ENCODE measurements at places on chromosomes 6 and 20.

DNA sequence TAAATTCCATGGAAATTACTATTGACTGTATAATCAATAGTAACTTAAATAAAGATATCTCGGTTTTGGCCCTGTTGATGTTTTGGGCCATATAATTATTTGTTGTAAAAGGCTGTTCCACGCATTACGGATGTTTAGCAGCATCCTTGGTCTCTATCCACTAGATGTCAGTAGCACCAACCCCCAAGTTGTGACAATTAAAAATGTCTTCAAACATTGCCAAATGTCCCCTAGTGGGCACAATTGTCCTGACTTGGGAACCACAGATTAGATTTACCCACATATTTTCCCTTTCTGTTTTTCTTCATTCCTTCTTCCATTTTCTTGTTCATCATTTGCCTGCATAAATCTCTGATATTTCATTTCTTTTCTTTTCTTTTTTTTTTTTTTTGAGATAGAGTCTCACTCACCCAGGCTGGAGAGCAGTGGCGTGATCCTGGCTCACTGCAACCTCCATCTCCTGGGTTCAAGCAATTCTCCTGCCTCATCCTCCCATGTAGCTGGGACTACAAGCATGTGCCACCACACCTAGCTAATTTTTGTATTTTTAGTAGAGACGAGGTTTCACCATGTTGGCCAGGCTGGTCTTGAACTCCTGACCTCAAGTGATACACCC, 13.6 kb upstream of the WFDC8 start:
- no peak for DNase-seq

DNA sequence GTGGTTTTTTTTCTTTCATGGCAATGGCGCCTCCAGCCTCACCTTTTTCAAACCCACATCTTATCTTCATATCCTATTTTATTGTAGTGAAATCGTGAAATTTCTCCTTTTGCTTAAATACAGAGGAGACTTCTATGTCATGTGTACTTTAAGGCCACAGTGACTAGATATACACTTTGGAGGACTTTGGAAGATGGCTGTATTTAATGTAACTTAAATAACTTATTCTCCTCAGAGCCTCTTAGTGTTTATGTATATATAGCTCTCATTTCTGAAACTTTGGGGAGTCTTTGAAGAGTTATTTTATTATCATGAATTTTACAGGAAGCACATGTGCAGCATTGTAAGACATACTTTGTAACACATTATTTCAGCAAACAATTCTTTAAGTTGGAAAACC, 968 bp downstream of the LAMA2 start:
- no peak for DNase-seq

GRCh38 chr20:49262444-49262843, 15.4 kb downstream of the ZNFX1 start:
- no peak for DNase-seq

DNA sequence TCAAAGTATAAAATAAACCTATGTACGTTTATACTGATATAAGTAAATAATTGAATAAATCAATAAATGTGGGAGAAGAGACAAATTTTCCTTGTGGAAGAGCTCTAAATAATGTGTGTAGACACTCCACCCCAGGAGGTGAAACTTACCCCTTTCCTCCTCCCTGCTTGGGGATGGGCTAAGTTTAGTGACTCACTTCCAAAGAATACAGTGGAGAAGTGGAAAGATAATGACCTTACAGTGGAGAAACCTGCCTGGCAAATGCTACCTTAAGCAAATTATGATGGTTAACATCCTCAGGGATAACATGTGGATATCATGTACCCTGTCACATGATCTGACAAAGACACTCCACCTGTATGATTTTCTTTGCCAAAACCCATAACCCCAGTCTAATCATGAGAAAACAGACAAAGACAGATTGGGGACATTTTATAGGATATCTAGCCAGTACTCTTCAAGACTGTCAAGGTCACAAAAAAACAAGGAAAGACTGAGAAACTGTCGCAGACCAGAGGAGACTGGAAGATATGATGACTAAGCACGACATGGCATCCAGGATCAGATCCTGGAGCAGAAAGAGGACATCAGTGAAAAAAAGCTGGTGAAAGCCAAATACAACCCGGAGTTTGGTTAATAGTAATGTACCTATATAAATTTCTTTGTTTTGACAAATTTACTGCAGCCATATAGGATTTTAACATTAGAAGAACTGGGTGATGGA, 195.5 kb upstream of the PRDM1 start:
- no peak for DNase-seq

DNA sequence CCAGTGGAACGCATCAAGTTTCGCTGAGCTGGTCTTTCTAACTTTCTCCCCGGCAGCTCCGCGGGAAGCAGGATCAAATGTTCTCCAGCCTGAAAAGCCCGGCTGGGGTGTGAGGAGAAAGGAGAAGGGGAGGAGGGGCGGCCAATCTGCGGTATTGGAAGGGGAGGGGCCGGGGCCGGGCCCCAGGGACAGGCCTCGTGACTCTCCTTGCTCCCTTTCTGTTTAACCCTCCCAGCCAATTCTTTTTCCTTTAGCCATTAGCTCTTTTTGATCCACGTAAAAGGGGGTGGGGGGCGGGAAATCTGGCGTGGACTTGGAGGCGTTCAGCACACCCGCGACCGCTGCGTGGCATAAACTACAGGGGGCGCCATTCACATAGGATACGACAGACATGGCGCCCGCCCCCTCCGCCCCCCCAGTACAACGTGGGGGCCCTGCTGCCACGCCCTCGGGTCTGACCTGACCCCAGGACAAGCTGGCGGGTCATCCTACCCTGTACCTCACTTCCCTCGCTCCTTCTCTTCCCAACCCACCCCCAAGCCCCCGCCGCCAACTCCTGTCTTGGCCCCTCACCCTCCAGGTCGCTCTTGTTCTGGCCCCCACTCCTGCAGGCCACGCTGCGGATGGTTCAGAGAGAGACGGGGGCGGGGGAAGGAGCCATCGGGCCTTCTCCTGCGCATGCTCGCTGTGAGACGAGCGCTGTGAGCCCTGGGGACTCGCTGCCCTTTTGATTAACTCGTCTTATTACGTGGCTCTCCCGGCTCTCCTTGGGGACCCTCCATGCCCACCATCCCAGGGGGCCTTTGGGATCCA, 7.8 kb upstream of the MDGA1 start:
- no peak for DNase-seq

DNA sequence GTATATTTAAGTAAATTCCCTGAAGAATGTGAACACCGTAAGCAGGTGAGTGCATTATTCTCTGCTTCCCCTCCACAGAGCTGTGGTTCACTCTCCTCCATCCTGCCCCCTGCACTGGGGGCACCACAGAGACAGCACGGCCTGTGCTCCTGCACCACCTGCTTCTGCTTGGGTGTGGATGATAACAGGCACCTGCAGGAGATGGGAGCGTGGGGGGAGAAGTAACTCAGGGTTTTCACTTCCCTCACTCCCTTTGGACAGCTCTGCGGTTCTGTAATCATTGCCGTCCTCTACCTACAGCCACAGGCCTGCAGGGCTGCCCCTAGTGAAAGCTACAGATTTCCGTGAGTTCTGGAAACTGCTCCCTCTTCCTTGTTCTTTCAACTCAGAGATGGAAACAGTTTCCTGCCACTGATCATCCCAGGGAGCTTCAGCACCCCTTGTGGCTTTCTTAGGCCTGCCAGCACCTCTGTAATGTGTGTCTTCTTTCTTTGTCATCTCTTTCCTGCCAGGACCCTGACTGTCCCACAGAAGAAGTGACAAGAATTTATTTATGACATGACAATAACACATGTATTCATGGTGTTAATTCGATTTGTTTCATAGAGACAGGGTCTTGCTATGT, 21.3 kb upstream of the MICB start:
- DNase-seq: no peak

DNA sequence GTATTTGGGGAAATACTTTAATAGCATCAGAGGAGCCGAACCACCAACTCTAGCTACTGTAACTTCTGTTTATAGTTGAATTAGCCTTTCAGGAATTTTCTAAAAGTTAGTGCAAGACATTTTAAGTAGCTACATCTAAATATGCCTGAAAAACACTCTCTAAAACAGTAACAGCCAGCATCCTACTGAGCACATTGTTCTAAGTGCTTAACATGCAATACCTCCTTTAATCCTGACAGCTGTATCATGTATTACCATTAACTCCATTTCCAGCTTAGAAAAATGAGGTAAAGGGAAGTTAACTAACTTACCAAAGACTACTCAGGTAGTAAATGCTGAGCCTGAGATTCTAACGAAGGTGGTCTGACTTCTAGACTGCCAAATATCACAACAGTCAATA, 120.7 kb downstream of the DST start:
- no peak for DNase-seq

GRCh38 chr20:24084281-24084680, 95.7 kb upstream of the GGTLC1 start:
- no peak for DNase-seq

DNA sequence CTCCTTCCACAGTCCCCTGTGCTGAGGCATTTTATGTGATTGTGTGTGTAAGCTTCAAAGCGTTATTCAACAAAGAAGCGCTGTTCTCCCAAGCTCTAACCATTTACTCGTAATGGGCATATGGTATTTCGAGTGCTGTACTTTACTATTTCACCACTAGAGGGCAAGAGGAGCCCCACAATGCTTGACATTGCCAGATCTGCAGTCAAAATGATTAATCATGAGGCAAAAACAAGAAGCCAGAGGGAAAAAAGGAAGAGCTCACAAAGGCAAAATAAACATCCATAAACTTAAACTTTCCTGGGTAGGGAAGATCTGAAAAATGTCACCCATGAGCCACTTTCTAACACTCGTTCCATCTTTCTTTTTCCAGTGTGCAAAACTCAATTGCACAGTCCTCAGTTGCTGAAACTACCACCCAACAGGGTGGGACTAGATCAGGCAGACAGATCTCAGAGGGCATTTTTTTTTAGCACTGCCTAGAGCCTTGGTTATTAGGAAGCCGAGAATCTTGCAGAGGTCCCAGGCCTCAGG, 215.0 kb upstream of the PLCB4 start:
- DNase-seq: peak; percentile 53

GRCh38 chr6:42443312-42444060, 8.2 kb downstream of the TRERF1 start:
- no peak for DNase-seq

DNA sequence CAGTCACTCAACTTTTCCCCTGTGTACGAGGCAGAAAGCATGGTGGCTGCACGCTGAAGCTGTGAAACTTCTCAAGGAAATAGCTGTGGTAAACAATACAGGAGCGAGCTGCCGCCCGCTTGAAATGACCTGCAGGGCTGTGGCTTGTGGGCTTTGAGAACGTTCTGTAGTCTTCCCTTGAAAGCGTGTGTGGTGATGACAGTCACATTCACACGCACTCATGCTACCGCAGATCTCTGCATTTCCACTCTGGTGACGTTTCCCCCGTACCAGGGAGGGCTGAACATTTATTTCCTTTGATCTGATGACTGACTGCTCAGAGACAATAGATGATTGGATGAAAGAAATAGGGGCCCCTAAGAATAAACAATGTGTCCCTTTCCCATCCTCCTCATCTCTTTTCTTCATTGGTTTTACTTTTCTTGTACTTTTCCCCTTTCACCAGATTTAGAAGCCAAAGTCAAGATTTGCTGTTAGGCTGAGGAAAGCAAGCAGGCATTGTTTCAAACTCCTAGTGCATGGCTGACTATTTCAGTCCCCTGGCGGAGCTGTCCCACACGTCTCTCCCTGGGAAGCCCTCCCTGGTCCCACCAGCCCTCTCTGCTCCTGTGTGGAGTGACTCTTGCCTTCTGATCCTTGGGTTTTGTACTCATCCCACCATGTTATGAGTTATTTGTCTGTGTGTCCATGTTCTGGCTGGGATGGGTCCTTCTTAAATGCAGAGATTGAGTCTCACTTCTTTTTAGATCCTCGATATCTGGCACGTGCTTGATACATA, 3.9 kb downstream of the SYTL3 start:
- DNase-seq: no peak

- DNase-seq: no peak
These were observed 152.7 kb downstream of the ANKRD60 start for GRCh38 chr20:58075586-58076345.

GRCh38 chr6:1087154-1087843, 224.6 kb upstream of the FOXQ1 start:
- no peak for DNase-seq

DNA sequence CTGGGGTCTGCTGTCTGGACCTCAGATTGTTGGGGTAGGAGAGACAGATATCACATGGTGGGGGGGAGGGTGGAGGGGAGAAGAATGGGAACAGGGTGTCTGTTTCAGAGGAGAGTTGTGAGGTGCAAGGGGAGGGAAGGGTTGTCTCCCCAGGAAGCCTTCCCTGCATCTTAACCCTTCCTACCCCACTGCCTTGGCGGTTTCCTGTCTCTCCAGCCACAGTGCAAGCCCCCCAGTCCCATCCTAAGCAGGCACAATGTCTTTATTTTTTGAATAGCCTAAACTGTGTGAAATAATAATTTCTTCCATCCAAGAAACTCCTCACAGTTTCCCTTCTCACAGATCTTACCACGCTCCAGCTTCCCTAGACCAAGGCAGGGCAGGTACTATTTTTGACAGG, 3.5 kb downstream of the FOXP4 start:
- DNase-seq: no peak
